ENCODE measurements at places on chromosomes 1 and 21.

DNA sequence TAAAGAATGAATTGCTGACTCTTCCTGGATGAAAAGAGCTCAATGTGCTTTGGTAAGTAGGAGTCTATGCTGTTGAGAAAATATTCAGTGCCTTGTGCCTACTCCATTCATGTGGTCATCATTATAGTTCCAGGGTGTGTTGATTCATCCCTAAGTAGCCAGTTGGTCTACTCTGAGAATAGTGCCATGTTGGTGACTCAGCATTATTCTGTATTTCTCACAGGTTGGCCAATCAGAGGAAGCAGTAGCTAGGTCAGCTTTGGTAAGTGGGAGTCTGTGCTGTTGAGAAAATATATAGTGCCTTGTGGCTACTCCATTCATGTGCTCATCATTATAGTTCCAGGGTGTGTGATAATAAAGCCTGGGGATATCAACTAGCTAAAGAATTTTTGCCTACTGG, 397.3 kb downstream of the AGBL4 start:
- DNase-seq, result no peak

DNA sequence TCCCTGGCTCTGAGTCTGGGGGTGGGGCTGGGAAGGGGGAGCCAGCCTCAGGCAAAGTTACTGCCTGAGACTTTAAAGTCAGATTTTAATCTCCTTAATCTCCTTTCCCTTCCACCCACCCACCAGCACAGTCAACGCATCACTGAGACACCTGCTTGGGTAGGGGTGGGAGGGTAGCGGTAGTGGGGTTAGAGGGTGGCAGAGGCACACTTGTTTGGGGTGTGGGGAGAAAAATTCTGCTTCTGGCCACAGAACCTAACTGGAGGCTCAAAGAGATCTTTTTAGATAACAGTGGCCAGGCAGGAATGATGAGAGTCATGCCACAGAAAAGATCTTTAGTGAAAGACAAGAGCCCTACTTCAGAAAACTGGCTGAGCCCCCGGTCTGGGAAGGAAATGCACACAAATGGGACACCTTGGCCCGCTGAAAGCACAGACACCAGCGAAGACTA, 44.1 kb downstream of the CD247 start:
- DNase-seq, result no peak

DNA sequence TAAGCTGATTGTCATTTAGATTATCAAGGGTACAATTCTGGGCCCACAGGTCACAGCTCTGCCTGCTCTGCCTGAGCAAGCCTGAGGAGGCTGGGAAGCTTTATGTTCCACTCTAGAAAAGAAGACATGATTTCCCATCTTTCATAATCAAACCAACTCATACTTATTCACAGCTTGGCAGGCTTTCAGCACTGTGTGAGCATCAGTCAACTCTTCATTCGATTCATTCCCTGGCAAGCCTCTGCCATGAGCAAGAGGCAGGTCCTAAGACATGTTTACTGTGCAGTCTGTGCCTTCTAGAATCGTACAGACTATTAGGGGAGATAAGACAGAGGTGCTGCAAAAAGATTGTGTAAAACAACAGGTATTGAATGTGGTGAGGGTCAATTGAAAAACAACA, 24.5 kb upstream of the KIRREL1 start:
- no peak for DNase-seq

DNA sequence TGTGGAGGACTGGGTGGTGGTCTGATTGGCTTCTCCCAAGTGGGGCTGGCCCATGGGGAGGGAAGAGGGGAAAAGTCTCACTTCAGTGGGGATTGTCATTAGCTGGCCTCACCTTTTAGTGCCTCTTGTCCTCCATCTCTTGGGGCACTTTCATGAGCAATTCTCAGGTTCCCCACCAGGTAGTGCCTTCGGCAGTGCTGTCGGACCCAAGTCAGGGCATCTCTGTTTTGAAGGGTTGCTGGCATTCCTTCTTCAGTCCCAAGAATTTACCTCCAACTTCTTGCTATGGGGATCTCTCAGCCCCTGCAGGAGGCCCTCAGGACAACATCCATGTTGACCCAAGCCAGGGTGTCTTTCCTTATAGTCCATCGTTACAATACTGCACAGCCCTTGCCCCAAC, 54.7 kb upstream of the F3 start:
- DNase-seq, result no peak

GRCh38 chr1:1206966-1207531, 657 bp upstream of the TNFRSF18 start:
- peak; percentile 13 for DNase-seq

GRCh38 chr1:164673584-164674214, 114.7 kb downstream of the PBX1 start:
- peak; percentile 70 for DNase-seq

DNA sequence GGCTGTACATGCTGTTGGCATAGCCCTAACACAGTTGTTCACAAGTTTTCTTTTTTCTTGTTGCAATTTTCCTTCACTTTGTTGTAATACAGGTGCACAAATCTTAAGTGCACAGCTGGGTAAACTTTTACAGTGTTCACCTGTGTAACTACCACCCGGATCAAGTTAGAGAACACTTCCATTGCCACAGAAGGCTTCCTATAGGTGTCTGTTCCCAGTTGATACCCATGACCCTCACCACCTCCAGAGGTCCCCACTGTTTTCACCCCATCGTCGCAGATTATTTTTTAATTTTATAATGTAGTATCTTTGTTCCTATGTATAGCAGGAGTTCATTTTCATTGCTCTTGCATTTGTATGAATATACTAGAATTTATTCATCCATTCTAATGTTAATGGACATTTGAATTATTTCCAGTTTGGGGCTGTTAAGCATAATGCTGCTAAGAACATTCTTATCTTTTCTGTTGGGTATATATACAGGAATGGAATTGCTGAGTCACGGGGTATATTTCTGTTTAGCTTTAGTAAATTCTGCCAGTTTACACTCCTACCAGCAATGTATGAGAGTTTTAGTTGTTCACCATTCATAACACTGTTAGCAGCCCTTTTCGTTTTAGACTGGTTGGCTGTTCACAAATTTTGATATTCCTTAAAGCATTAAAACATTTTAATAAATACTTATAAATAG, 16.4 kb downstream of the SPRTN start:
- DNase-seq, result no peak

GRCh38 chr21:28781602-28782276, 210.9 kb downstream of the LTN1 start:
- peak; percentile 9 for DNase-seq

DNA sequence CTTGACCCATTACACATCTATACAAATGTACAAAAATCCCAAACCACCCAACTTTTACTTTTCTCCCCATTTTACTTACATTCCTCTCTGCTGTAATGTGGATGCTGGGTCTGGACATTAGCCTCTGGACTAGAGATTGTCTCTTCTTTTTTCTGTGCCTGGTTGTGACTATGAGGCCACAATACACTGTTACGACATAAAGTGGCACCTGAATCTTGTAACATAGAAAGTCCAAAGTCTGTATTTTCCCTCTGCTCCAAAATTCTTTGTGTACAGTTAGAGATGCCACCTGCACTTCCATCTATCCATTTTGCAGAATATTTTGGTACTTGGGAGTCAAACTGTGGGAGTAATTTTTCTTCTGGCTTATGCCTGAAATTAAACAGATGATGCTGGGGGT, 22.7 kb downstream of the C21orf91 start:
- no peak for DNase-seq

DNA sequence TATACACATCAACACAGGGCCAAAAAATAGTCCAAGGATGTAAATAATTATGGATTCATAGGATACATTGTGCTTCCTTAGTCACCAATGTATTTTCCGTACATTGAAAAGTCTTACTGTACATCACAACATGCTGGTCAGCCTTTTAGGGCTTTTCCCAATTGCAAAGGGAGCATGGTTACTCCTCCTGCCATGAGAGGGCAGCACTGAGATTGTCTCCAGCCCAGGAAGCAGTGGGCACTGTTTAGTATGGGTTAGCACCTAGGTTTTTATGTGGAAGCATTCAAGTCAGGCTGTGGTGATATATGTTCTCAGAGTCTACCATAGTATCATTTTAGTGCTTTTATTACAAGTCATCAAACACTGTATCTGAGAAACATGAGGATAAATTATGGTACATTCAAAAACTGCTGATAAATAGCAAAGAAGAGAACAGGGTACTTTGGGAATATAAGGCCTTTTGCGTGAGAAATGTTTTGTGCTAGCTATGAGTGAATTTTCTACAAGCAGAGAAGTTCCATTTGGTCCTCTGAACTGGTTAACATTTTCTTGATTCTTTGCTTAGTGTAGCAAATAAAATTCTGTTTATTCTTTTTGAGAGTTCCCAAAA, 34.0 kb downstream of the ST6GALNAC5 start:
- DNase-seq, result peak; percentile 60

GRCh38 chr1:98253145-98253544, 332.3 kb upstream of the DPYD start:
- no peak for DNase-seq

- DNase-seq, result no peak
These were observed 8.2 kb downstream of the ADORA1 start for GRCh38 chr1:203135636-203136305.

DNA sequence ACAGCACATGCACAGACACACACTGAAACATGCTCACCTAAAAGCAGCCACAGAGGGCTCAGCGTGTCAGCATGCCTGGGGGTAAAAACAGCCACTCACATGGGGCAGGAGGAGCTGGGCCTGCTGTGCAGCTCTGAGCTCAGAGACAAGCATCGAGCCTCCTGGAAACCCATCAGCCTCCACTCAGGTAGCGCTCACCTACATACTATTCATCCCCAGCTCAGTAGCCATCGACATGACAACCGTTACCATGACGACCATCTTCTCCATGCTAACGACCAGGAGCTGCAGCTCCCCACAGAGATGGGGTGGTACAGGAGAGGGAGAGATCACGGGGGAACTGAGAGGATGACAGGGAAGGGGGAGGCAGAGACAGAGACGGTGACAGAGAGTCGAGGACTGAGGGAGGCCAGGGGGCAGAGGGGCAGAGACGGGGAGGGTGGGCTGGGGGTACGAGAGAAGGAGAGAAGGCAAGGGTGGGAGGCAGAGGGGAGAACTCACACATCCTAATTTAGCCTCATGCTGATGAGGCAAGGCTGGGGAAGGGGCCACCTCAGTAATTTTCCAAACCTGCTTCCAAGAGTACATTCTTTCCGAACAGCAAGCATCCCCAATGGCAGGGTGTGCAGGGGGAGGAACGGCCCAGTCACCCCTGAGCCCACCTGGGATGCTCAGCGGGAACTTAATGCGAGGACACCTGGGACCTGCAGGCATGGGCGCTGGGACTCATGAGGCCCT, 28.4 kb downstream of the SDC3 start:
- no peak for DNase-seq

- DNase-seq, result no peak
These were observed 502.2 kb downstream of the PLPP3 start for GRCh38 chr1:56077206-56077605.

DNA sequence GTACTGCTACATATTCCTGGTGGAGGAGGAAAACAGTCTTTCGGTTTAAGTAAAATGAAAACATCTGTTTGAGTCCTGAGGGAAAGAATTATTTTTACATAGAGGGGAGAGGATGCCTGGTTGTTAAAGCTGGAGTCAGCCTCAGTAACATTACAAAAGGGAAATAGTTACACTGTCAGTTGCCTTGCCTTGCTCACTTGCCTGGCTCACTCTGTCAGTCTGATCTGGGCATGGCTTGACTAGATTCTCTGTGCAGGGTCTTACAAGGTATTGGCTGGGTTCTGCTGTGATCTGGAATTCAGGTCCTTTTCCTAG, 8.4 kb upstream of the UBE2U start:
- no peak for DNase-seq

DNA sequence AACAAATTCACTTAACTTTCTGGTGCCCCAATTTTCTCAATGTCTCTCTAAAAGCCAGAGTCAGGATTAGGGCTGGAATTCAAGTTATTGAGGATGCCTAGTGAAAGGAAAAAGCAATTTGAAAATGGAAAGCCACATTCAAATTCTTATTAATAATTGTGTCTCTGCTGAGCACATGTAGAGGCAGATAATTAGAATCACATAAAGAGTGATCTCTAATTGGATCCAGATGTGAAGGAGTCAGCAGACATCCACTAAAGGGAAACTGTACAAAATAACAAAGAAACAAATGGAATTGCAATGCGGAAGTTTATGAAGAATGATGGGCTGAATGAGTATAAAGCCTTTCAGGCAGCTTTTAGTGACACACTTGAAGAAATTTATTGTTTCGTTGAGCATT, 482.6 kb downstream of the TTLL7 start:
- no peak for DNase-seq

GRCh38 chr1:88701275-88701674, 17.2 kb downstream of the PKN2 start:
- no peak for DNase-seq

DNA sequence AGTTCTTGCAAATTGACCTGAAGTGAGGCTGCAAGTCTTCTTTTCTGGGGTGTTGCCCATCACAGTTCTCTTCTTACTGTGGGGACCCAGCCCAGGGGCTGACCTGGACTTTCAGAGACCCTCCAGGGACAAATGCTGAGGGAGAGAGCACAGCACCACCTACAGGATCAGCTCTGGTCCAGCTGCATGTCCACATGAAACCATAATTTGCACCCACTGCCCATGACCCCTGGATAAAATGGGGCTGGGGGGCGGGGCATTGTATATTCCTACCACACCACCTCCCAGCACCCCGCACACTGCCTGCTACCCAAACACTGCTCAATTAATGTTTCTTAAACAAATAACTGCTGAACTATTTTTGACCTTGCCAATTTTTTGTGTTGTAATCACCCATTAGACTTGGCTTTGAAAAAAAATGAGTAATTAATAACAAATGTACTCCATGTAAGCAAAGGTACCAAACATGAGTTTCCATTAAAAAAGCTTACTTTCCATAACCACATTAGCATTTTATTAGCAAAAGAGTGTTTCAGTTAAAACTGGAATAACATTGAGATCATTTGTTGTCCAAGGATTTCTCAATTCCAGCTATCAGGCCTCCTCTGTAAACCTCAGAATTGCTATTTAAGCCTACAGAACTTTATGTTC, 168.0 kb upstream of the RAB4A start:
- DNase-seq, result no peak

DNA sequence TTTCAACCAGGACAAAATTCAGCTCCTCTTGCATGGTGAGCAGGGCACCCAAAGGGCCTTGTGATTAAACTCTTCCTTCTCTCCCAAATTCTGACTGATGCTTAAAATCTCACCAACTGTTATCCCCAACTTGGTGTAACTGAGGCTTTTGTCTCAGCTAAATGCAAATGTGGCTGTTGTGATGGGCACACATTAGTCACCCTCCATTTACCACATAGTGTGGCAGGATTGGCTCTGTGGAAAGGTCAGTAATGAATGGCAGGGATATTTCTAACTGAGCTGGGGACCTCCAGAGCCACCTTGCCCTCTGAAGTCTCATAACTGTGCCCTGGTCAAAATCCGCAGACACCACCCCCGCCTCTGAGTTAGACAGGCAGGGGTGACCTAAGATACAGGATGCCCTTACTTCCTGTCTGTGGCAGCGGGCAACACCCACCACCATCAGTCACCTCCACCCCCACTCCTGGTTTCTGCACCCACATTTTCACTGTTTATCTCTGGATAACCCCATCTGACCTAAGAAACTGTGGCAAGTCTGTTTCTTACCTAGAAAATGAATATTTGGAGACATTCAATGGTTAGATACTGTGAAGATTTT, 25.4 kb upstream of the RGS16 start:
- no peak for DNase-seq

GRCh38 chr1:227192163-227192562, 126.1 kb downstream of the CDC42BPA start:
- DNase-seq, result no peak

Measured in endothelial cell (in vitro differentiated cells).